Activated CD4-positive, alpha-beta memory T cell treated with anti-CD3 and anti-CD28 coated beads for 36 hours (primary cell): ENCODE measurements at places on chromosomes 12 and 14.

- no peak for DNase-seq
Measured at GRCh38 chr14:55588259-55588699, 8.3 kb downstream of the KTN1 start.

GRCh38 chr12:68198507-68199086 lies 27.0 kb downstream of the IL26 start:
- DNase-seq = peak; percentile 39

- no peak for DNase-seq
Measured at GRCh38 chr12:57099047-57099714, 10.3 kb downstream of the NAB2 start.

DNA sequence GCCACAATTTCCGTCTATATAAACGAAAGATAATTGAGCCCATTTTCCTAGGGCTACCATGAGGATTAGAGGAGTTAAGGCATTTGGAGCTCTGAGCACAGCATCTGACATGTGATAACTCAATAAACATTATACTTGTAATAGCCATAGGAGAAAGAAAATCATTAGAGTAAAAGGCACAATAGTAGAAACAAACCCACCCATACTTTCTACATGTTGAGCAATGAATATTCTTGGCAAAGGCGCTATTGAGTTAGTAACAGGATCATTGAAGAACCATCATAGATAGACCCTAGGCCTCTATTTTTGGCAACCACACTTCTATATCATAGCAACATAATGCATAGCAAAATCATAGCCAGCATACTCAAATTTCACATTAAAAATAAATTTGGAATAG lies 664.1 kb downstream of the NOVA1 start:
- no peak for DNase-seq

DNA sequence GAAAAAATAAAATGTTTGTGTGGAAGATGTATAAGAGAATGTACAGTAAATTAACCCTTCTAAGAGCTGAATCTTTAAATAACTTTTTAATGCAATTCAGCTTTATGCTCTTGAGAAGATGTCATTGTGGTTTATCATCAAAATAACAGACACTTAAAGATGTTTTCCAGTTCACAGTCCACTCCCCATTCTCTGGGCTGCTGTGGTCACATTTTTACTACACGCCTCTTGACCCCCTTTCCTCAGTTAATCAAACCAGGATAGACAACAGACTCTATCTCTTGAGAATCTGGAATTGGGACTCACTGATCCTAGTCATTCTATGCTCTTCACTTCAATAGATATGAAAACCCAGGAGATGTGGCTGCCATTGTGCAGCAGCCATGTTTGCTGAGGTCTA lies 24.7 kb upstream of the OR6J1 start:
- DNase-seq = no peak

DNA sequence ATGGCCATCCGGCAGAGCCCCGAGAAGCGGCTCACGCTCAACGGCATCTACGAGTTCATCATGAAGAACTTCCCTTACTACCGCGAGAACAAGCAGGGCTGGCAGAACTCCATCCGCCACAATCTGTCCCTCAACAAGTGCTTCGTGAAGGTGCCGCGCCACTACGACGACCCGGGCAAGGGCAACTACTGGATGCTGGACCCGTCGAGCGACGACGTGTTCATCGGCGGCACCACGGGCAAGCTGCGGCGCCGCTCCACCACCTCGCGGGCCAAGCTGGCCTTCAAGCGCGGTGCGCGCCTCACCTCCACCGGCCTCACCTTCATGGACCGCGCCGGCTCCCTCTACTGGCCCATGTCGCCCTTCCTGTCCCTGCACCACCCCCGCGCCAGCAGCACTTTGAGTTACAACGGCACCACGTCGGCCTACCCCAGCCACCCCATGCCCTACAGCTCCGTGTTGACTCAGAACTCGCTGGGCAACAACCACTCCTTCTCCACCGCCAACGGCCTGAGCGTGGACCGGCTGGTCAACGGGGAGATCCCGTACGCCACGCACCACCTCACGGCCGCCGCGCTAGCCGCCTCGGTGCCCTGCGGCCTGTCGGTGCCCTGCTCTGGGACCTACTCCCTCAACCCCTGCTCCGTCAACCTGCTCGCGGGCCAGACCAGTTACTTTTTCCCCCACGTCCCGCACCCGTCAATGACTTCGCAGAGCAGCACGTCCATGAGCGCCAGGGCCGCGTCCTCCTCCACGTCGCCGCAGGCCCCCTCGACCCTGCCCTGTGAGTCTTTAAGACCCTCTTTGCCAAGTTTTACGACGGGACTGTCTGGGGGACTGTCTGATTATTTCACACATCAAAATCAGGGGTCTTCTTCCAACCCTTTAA lies 1.5 kb downstream of the FOXG1 start:
- DNase-seq = no peak

DNA sequence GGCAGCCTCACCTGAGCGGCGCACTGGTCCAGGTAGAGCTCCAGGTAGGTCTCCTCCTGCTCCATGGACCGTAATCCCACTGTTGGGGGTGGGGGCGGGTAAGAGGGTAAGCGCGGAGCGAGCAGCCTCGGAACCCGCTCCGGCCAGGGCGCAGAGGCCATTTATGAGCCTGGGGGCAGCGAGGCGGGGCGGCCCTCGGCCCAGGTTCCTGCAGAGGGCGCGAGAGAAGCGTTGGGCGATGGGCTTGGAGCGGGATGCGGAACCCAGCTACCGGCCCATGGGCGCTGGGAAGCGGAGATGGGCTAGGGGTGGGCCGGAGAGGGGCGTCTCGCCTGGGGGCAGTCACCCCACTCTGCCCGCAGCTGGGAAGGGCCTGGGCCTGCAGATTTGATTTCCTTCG lies at the start of gene TBPL2:
Gene TBPL2, minus strand, starts transcription at position 232 of the 400 bp plus-strand sequence. Its CDS starts 167 bp downstream, at position 65.
- DNase-seq = no peak

- peak; percentile 49 for DNase-seq
Measured at GRCh38 chr14:89697281-89698060, 257.1 kb downstream of the EFCAB11 start.

DNA sequence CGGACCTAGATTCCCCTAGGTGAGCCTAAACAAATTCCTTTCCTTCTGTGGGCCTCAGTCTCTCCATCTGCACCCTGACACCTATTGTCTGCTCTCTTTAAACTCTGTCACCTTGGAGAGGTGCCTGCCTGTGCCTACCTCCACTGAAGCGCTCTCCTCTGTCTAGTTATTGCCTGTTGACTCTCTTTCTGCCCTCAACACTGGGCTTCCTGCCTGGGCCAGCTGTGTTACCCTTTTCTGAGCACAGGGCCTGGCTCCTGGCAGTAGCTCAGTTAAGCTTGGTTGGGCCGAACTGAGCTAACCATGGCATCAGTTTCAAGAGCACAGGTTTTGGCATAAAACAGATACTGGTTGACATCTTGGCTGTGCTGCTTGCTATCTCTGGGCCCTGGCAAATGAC lies 43.5 kb downstream of the PRMT8 start:
- no peak for DNase-seq

- DNase-seq = peak; percentile 94
Measured at GRCh38 chr14:93184391-93185348, at the start of the genes LYSET and MOAP1. TSS of gene LYSET (plus strand) at chr14:93185317. CDS start at chr14:93185406, 89 bp downstream. TSS of gene MOAP1 (minus strand) at chr14:93184897. CDS start at chr14:93184242, 655 bp downstream.

- no peak for DNase-seq
Measured at GRCh38 chr12:72522411-72522810, 250.2 kb downstream of the TRHDE start.

DNA sequence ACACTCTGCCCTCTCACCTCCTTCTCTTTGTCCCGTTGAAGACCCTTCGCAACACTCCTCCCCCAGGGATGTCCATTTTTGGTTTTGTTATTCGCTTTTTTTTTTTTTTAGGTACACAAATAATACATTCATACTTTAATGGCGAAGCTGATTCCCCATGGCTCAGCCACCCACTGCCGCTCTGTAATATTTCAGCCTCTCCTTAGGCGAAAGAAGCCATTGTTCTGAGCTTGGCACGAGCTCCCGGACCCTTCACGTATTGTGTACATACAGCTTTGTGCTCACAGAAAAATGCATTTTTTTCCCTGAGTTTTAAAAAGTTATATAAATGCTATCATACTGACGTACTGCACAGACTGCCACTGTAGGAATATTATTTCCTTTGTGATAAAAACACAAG lies 115.0 kb downstream of the TMEM132C start:
- DNase-seq = no peak

DNA sequence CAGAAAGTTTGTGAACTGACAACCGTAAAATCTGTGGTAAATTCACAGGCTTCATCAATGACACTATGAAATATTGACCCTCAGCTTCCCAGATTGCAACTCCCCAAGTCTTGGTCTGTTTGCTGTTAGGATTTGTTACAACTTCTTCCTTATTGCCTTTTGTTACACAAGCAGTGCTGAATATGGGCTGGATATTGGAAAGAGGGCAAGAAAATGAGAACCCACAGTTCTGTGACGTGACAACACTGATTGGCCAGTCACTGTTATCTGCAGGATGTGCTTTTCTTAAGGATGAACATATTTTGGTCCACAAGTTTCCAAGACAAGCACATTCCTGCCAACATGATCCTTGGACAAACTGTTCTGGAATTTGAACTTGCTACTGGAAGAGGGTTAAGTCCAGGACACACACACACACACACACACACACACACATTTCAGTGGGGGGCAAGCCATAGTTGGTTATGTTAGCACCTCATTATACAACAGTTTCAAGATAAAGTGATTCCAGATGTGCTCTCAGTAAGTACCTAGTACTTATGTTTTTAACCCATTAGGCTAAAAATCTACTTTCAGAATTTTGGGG lies 16.6 kb upstream of the SLC38A2 start:
- no peak for DNase-seq
